Right lobe of liver (tissue), 6 donors: ENCODE measurements at places on chromosomes 13 and 19.

DNA sequence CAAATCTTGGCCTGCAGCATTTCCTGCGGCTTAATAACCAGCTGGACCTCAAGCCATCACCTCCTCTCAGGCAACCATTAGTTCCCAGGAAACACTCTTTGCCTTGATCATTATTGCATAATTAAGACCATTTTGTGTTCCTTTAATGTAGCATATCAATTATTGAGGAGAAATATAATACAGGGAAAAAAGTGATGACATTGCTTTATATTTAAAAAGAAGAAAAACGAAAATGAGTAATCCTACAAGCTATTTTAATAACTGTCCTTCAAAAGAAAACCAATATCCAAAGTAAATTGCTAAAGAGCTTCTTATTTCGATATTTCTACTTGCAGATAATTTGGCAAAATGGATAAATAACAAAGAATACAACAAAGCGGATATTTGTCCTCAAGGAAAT is 1084.7 kb downstream of the EFNB2 start:
- H3K27me3 ChIP-seq = no peaks in the 10 kb centered on the region
- H3K27ac ChIP-seq = no peak overlapping the region
- no peaks in the 10 kb centered on the region for H3K4me1 ChIP-seq
- no peaks in the 10 kb centered on the region for H3K36me3 ChIP-seq
- H3K4me3 ChIP-seq = no peak overlapping the region

- H3K27me3 ChIP-seq = no peaks in the 10 kb centered on the region
- H3K27ac ChIP-seq = no peak overlapping the region
- H3K36me3 ChIP-seq = peaks cover 7% of the 10 kb centered on the region
- peak overlapping the region; percentile 99 for H3K4me3 ChIP-seq
Measured at GRCh38 chr19:49086296-49086695, 1.0 kb downstream of the SNRNP70 start.

DNA sequence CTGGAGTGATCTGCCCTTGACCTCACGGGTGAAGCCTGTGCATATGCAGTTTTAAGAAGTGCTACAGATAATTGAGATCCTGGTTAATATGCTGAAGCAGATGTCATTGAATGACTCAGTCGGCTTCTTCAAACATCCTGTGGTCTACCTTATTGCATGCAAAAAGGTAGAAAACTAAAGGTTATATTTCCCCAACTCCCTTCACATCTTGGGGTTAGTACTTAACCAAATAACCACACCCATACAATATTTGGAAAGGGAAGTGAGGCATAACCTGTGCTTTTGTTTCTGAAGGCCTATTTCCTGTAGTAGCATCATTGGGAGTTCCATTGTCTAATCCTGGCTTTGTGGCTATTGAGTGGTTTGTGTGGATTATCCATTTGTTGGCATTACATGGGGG is 58.3 kb downstream of the RAP2A start:
- no peaks in the 10 kb centered on the region for H3K4me1 ChIP-seq
- H3K4me3 ChIP-seq = no peak overlapping the region
- H3K27me3 ChIP-seq = no peaks in the 10 kb centered on the region
- DNase-seq = no peak
- no peaks in the 10 kb centered on the region for H3K36me3 ChIP-seq

GRCh38 chr19:18637673-18638630 is 1.1 kb downstream of the KLHL26 start:
- peak overlapping the region; percentile 60 for H3K27ac ChIP-seq
- no peak for DNase-seq
- peak overlapping the region; percentile 77 for H3K4me3 ChIP-seq
- no peaks in the 10 kb centered on the region for H3K27me3 ChIP-seq
- no peaks in the 10 kb centered on the region for H3K4me1 ChIP-seq
- H3K36me3 ChIP-seq = no peaks in the 10 kb centered on the region

GRCh38 chr19:12642506-12642905 is 24.0 kb downstream of the MAN2B1 start:
- no peaks in the 10 kb centered on the region for H3K4me1 ChIP-seq
- H3K27me3 ChIP-seq = no peaks in the 10 kb centered on the region
- H3K4me3 ChIP-seq = no peak overlapping the region

DNA sequence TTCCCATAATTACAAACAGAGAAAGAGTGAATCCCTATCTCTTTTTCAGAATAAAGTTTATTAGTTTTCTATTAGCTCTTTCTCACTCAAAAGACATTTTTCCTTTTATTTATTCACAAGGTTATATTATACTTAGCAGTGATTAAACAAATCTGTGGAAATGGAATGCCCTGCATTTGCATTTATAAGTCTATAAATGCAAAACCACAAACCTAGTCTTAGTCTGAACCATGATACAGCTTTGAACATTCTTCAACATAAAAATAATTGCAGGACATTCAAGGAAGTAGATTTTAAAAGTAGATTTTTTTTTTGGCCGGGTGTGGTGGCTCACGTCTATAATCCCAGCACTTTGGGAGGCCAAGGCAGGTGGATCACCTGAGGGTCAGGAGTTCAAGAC is 8.3 kb downstream of the XPO4 start:
- H3K36me3 ChIP-seq = no peaks in the 10 kb centered on the region
- no peak overlapping the region for H3K4me3 ChIP-seq
- H3K27ac ChIP-seq = no peak overlapping the region
- H3K4me1 ChIP-seq = no peaks in the 10 kb centered on the region

GRCh38 chr19:46489445-46490272 is 6.0 kb downstream of the PNMA8B start:
- H3K27me3 ChIP-seq = peaks cover 11% of the 10 kb centered on the region
- no peak overlapping the region for H3K4me3 ChIP-seq
- H3K36me3 ChIP-seq = no peaks in the 10 kb centered on the region

- H3K27me3 ChIP-seq = no peaks in the 10 kb centered on the region
- H3K4me1 ChIP-seq = no peaks in the 10 kb centered on the region
- no peaks in the 10 kb centered on the region for H3K36me3 ChIP-seq
- no peak overlapping the region for H3K4me3 ChIP-seq
- no peak for DNase-seq
- no peak overlapping the region for H3K27ac ChIP-seq
Measured at GRCh38 chr13:66915596-66916185, 314.4 kb downstream of the PCDH9 start.

DNA sequence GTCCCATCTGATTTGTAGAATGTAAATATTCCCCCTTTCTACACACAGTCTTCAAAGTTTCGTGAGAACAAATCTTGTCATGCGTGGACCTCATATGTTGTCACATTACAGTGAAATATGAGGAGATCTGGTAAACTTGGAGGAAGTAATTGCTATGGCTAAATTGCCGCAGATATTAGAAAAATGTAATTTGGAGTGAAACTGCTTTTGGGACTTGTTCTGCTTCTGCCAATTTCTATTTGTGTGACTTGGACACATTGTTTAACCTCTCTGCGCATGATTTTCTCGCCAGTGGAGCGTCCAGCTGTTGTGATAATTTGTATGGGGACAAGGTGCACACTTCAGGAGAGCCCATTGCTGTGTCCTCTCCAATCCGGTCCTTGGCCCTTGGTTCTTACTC is 693.1 kb upstream of the SLC10A2 start:
- no peak for DNase-seq
- no peaks in the 10 kb centered on the region for H3K4me1 ChIP-seq
- no peaks in the 10 kb centered on the region for H3K27me3 ChIP-seq
- H3K27ac ChIP-seq = no peak overlapping the region

GRCh38 chr13:105445796-105446195 is 1089.7 kb downstream of the EFNB2 start:
- no peaks in the 10 kb centered on the region for H3K36me3 ChIP-seq
- H3K4me1 ChIP-seq = no peaks in the 10 kb centered on the region
- no peak for DNase-seq
- H3K4me3 ChIP-seq = no peak overlapping the region
- H3K27me3 ChIP-seq = no peaks in the 10 kb centered on the region

GRCh38 chr13:85806553-85807175 is 7.4 kb upstream of the SLITRK6 start:
- H3K27me3 ChIP-seq = no peaks in the 10 kb centered on the region
- H3K4me3 ChIP-seq = no peak overlapping the region
- no peaks in the 10 kb centered on the region for H3K4me1 ChIP-seq
- H3K36me3 ChIP-seq = no peaks in the 10 kb centered on the region
- no peak overlapping the region for H3K27ac ChIP-seq

- no peak for DNase-seq
- H3K4me1 ChIP-seq = no peaks in the 10 kb centered on the region
- H3K27me3 ChIP-seq = no peaks in the 10 kb centered on the region
- H3K4me3 ChIP-seq = peak overlapping the region; percentile 79
- H3K36me3 ChIP-seq = peaks cover 4% of the 10 kb centered on the region
Measured at GRCh38 chr19:49085868-49086232, 599 bp downstream of the SNRNP70 start.

- no peak for DNase-seq
- H3K4me3 ChIP-seq = no peak overlapping the region
- H3K36me3 ChIP-seq = no peaks in the 10 kb centered on the region
- H3K27ac ChIP-seq = no peak overlapping the region
Measured at GRCh38 chr13:37618554-37618953, 20.0 kb upstream of the POSTN start.

DNA sequence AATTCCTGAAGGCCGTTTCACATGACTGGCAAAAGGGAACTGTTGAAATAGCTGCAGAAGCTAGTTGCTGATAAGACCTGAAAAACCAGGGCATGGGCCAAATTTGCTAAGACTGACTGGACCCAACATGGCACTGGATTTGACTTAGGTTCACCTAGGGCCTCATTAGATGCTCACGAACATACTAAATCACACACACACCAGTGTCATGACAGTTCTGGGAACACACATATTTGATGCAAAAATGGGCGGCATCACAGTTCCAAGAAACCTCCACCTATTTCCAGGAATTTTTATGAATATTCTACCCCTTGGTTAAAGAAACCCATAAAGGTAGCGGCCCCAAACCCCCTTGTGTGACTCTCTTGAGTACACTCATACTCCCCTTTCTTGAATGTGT is 99.6 kb upstream of the OBI1 start:
- H3K4me3 ChIP-seq = no peak overlapping the region
- H3K27ac ChIP-seq = no peak overlapping the region
- H3K27me3 ChIP-seq = no peaks in the 10 kb centered on the region
- H3K36me3 ChIP-seq = no peaks in the 10 kb centered on the region
- no peaks in the 10 kb centered on the region for H3K4me1 ChIP-seq

DNA sequence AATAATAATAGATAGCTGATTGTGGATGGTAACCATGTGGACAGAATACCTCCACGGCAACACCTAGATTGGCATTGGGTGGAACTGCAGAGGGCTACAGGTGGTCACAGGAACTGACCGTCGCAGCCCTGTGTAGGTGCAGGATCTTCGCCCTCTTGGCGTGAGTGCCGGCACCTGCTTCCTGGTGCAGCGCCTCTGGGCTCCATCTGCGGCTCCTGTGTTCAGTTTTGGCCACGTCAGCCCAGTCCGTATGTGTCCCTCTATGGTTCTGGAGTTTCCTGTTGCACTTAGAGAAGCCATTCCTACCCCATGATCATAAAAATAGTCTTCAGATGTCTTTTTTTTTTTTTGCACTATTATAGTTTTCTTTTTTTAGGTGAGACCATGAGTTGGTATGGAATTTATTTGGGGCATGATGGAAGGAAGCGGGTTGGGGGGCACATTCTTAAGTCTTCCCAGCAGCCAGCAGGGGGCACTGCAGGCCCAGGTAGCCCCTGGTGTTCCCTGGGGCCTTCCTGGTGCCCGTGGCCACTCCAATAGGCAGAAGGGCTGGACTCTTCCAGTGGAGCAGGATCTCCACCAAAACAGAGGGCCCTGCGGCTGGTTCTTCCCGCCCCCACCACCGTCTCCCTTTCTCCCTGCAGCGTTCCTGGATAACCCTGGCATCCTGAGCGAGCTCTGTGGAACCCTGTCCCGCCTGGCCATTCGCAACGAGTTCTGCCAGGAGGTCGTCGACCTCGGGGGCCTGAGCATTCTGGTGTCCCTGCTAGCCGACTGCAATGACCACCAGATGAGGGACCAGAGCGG is 10.1 kb upstream of the SLC25A42 start:
- H3K4me3 ChIP-seq = peak overlapping the region; percentile 60
- no peaks in the 10 kb centered on the region for H3K36me3 ChIP-seq
- H3K27ac ChIP-seq = peak overlapping the region; percentile 97

GRCh38 chr13:33375421-33375820 is 89.9 kb upstream of the STARD13 start:
- H3K4me3 ChIP-seq = no peak overlapping the region
- no peaks in the 10 kb centered on the region for H3K27me3 ChIP-seq

DNA sequence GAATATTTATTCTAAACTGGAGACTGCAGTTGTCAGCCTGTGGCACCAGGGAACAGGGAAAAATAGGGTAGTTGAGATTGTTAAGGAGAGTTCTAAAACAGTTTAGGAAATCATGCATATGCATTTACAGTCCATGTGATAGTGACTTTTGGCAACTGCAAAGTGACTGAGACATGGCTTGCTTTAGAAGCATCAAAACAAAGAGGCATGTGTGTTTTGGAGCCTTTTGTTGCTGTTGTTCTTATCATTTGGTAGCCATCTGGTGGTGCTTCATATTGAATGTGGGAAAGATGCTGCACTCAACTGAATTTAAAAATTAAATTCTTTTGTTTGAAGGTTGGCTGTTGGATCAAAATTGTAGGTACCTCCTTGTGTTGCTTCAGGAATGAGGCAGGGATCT is 10.2 kb upstream of the EBPL start:
- DNase-seq = no peak
- peaks cover 13% of the 10 kb centered on the region for H3K36me3 ChIP-seq
- H3K27ac ChIP-seq = no peak overlapping the region
- H3K4me1 ChIP-seq = no peaks in the 10 kb centered on the region

DNA sequence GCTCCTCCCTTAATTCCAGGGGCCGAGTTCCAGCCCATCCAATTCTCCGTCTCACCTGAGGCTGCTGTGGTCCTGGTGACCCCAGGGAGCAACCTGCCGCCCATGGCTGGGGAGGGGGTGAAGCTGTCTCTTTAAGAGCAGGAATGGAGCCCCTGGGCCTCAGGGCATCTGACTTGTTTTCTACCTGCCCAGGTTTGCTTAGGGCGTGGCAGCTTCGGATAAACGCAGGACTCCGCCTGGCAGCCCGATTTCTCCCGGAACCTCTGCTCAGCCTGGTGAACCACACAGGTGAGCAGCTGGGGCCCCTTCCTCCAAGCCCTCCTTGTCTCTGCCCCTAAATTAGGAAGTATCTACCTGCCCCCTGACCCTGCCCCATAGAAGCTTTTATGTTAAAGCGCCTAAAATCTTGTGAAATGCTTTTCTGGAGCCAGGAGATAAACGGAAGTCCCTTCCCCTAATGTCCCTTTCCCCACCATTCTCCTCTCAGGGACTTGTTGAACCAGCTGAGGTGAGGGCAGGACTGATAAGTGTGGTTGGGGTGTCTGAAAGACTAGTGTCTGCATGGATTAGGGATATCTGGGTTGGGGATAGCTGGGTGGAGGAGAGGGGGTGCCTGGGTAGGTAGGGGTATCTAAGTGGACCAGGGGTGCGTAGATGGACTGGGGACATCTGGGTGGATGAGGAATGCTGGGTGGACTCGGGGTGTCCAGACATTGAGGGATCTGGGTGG is 614 bp downstream of the FXYD3 start:
- no peaks in the 10 kb centered on the region for H3K4me1 ChIP-seq
- DNase-seq = no peak
- no peak overlapping the region for H3K27ac ChIP-seq
- H3K36me3 ChIP-seq = no peaks in the 10 kb centered on the region

DNA sequence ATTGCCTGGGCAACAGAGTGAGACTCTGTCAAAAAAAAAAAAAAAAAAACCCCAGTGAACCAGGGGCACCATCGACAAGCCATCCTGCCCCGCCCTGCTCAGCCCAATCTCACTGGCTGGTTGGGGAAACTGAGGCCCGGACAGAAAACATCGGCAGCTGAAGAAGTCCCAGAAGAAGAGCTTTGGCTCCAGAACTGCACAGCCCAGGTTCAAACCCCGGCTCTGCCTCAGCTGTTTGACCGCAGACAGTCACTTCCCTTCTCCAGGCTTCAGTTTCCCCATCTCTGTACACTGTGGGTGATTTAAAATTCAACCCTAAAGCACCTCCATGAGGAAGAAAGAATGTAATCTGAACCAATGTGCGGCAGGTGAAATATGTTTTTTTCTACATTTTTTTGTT is 9.4 kb upstream of the SEMA6B start:
- no peaks in the 10 kb centered on the region for H3K27me3 ChIP-seq
- no peak overlapping the region for H3K4me3 ChIP-seq
- no peaks in the 10 kb centered on the region for H3K4me1 ChIP-seq
- no peaks in the 10 kb centered on the region for H3K36me3 ChIP-seq
